ENCODE measurements at places on chromosomes 7 and 10.

DNA sequence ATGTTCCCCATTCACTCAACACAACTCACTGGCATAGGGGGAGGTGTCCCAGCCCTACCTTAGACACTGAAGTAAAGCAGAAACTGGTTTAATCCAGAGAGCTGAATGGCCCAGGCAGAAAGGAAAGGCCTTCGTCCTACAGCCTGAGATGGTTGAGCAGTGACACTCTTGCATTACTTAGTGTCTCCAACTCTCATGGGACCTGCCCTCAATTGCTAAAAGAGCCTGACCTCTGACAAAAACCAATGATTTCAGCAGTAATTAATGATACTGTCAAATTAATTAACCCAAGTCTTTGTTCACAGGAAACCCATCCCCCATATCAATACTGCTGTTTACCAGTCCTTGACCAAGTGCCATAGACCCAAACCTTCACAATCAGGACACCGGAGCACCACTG, 48.6 kb downstream of the ICA1 start:
- DNase-seq, result no peak

DNA sequence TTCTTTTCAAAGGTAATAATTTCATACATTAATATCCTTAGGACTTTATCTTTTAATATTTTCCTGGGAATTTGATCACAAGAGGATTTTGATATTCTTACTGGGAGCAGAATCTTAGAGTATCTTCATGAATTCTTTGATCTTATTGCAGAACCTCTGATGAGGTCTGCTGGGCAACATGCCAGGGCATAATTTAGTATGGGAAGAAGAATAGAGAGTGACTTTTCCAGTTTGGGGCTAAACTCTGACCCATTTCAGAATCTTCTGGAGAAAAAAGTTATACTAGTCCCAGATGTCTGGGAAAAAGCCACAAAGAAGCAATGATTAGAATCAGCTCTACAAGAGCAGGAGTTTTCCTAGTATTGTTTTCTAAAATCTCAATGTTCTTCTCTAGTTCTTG, 28.0 kb upstream of the RSU1 start:
- DNase-seq, result no peak

- DNase-seq, result peak; percentile 58
Observed at GRCh38 chr10:70549962-70550458, 52.5 kb downstream of the PRF1 start.

- DNase-seq, result no peak
Observed at GRCh38 chr10:62413048-62413447, 38.9 kb downstream of the ZNF365 start.

DNA sequence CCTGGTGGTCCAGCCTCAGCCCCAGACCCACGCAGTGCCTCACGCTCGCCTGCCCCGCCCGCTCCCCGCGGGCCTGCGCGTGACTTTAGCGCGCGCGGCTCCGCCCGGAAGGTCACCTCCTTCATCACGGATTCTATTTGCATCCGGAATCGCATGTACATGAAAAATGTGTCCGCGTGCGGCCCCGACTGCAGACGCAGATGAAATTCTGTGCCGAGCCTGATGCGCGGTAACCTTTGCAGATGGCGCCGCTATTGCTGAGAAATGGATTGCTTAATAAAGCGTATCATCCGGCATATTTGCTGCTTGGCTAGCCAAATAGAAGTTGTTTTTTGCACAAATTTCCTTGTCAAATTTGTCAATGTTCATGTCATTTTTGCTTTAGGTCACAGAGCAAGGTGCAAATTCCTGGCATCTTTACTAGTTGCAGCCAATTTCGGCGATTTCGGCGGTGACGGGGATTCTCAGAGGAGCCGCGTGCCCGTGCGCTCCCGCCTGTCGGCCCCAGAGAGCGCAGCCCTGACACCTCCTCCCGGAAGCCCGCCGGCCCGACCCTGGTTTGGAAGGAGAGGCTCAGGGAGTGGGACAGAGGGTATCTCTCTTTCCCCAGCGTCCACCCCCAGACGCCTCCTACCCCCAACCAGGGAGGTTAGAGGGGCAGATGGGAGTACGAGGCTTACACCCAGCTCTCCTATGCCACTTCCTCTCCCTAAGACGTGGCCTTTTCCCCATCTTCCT, 85.9 kb upstream of the PAX2 start:
- no peak for DNase-seq

DNA sequence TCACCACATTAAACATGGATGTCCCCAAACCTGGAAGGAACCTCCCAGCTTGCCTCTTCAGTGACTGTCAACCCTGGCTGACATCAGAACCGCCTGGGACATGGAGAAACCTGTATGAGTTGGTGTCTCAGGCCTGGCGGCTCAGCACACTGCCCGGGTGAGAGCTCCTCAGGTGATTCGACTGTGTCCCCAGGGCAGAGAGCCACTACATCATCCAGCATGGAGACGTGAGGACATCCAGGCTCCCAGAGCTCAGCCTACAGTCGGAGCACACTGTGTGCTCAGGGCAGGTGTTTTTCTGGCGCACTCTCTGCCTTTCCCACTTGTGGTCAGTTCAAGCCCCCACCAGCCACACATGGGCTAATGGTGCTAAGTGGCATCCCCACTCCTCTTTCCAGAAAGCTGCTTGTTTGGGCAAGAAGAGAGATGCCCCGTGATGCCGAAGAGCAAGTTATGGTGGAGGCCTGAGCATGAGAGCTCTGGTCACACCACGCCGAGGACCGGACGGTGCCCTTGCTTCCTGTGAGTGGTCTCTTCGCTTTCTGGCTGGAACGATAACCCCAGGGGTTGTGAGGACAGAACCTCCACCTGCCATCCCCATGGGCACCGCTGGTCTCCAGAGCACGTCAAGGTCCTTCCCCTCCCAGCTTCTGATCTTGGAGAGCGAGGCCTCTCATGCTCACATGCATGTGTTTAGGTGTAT, 38.5 kb downstream of the AMZ1 start:
- no peak for DNase-seq

- DNase-seq, result no peak
Observed at GRCh38 chr10:8323428-8324054, 269.1 kb downstream of the GATA3 start.

DNA sequence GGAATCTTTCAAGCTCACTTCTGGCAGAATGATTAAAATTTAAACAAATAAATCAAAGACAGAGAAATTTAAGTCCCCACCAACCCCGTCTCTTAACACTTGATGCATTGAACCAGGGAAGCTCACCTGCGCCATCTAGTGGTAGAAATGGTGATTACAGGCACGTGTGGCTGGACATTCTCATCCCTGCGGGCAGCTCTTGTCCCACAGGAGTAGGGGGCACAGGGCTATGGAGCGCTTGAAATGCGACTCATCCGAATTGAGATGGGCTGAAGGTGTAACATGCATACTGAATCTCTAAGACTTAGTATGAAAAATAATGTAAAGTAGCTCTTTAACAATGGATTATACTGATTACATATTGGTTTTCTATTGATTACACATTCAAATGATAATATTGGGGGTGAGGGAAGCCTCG, 24.8 kb upstream of the SLIT1 start:
- DNase-seq, result peak; percentile 44

- no peak for DNase-seq
Observed at GRCh38 chr10:21724020-21724589, 190.1 kb downstream of the MLLT10 start.

Measured in T-helper 17 cell (primary cell).